Common myeloid progenitor, CD34-positive (primary cell): ENCODE measurements at places on chromosomes 12 and 14.
A peak's percentile ranks its signal among the peaks of the same experiment; 100 is the strongest.

GRCh38 chr14:60738843-60739508 is 4.4 kb downstream of the MNAT1 start:
- no peak for DNase-seq

DNA sequence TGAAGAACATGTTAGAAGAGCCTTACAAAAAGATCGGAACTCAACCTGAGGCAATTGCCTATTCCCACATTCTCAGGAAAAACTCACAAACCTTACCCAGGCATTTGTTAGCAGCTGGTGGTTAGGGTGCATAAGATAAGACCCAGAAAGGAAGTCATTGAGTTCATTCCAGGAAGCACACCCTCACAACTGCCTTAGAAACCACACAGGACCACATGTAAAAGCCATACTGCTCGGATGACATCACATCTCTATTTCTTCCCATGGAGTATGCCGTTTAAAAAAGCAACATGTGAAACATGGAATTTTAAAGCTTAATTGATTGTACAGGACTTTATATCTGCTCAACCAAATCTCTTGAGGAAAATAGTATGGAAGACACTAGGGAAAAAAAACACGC is 411.2 kb downstream of the DAD1 start:
- DNase-seq = peak; percentile 96

- no peak for DNase-seq
Observed at GRCh38 chr12:53067993-53068770, 11.0 kb downstream of the SPRYD3 start.

DNA sequence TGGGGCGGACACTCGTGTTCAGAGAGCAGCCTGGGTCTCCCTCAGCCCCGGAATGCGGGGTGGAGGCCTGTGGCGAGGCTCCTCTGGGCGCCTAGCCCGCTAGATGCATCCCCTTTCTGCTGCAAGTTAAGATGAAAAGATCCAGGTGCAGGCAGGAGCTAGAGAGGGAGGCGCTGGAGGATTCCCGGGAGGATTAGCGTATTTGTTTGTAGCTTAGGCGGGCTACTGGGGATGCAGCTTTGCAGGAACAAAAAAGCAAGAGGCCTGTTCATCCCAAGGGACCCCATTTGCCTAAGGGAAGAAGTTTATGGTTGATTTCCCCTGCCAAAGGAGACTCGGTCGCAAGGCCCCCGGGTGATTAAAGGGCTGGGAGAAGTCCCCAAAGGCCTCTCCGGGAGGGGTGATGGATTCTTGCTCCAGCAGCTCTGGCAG is 824 bp downstream of the CCDC177 start:
- no peak for DNase-seq

GRCh38 chr14:36086629-36087395 is 89.7 kb downstream of the PTCSC3 start:
- no peak for DNase-seq
